KBM-7 (cell line): ENCODE measurements at places on chromosomes 3 and 15.

GRCh38 chr3:192422321-192422996 lies 304.9 kb downstream of the FGF12 start:
- no peak for DNase-seq

DNA sequence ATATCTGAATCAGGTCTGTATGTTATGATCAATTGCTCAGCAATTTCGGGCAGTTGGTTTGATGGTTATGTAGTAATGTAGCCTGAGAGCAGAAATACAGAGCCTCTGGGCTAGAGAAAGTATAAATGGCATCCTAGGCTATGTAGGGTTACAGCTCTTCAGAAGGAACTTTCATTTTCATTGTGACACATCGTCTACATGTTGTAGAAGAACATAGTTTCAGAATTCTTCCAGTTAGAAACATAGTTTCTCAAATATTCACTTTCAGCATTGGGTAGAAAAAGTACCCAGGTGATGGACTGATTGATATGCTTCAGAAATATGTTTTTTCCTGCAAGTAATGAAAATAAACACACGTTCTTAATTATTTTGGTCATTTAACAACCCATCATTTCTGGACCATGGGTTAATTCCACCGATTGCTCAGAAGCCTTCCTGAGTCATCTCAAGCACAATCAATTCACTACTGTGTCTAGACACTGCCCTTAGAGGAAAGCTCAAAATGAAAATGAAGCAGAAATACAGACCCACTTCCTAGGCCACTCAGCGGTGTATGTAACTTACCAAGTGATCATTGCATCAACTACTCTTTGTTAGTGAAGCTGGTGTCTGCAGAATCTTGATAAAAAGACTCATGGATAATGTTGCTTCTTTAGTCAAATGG lies 88.8 kb upstream of the TSEN2 start:
- DNase-seq, result no peak

DNA sequence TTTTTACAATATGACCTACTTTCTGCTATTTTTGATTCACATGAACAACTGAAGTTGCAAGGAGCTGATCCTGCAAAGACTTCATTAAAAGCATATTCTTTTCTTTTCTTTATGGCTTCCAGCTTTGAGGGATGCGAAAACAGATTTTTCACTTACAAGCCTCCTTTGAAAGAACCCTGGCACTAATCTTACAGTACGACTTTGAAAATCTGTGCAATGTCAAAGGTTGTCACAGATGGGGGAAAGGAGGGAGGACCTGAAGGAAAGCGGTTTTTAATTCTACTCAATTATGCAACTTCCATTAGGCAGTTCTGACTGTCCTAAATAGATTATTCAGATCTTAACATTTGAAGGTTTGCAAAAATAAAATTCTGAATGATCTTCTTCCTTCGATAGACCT lies 130.5 kb downstream of the TNIK start:
- no peak for DNase-seq

GRCh38 chr3:39388153-39388552 lies 5.0 kb downstream of the SLC25A38 start:
- no peak for DNase-seq

- DNase-seq, result no peak
These were observed 8.2 kb upstream of the ANKRD63 start for GRCh38 chr15:40290918-40291574.

- no peak for DNase-seq
These were observed 256.5 kb upstream of the CBLB start for GRCh38 chr3:106125321-106125720.

DNA sequence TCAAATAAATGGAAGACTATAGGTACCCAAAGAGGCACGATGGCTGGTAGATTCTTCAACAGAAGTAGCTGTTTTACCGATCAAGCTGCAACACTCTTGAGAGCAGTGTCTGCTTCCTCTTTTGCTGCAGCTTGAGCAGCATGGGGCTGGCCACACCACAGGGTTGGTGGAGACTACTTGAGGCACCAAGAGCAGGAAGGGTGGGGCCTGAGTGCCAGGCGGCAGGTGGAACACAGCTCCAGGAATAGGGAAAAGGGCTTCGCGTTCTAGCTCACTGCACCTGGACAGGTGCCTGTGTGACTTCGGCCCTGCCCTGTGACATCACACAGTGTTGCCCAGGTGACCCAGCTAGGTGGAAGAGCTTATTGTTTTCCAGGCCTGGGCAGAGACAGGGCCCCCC lies at the start of gene CCDC33:
Gene CCDC33, plus strand, starts transcription at position 365 of the 400 bp plus-strand sequence. CDS start 394 bp downstream, outside the sequence.
- DNase-seq, result peak; percentile 31

- DNase-seq, result peak; percentile 77
These were observed 3.4 kb downstream of the PARP9 start for GRCh38 chr3:122560680-122561079.

- DNase-seq, result peak; percentile 65
These were observed 17.5 kb upstream of the KCTD6 start for GRCh38 chr3:58474348-58474911.

DNA sequence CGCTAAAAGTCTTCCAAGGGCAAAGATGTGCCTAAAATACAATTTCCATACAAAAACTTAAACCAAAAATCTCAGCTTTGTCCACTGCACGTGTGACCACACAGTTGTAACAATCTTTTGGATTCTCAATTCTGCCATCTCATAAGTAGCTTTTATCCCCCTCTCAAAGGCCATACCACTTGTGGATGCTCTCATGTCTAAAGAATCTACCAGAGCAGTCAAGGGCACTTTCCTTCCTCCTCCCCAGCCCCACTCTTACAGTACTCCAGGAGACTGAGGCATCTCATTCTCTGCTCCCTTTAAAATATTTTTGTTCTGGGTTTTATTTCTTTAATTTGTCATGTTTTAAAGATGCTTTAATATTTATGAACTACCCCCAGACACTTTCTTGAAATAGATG lies 102.3 kb upstream of the PFN2 start:
- no peak for DNase-seq

- no peak for DNase-seq
These were observed 59.8 kb downstream of the SH3BP5 start for GRCh38 chr3:15272426-15273196.

DNA sequence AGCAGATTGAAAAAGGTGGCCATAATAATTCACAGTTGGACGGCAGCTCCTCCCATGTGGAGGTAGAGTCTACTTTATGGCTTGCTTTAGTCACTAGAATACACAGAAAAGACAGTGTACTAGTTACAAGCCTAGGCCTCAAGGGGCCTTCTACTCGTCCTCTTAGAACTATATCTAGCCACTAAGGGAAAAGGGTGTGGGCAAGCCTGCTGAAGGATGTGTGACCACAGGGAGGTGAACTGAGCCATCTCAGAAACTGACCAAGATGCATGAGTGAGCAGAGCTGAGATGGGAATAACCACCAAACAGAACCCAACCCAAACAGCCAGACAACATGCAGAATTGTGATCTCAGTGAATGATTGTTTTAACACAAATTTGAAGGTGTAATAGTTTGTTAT lies 335.6 kb upstream of the LMCD1 start:
- no peak for DNase-seq

DNA sequence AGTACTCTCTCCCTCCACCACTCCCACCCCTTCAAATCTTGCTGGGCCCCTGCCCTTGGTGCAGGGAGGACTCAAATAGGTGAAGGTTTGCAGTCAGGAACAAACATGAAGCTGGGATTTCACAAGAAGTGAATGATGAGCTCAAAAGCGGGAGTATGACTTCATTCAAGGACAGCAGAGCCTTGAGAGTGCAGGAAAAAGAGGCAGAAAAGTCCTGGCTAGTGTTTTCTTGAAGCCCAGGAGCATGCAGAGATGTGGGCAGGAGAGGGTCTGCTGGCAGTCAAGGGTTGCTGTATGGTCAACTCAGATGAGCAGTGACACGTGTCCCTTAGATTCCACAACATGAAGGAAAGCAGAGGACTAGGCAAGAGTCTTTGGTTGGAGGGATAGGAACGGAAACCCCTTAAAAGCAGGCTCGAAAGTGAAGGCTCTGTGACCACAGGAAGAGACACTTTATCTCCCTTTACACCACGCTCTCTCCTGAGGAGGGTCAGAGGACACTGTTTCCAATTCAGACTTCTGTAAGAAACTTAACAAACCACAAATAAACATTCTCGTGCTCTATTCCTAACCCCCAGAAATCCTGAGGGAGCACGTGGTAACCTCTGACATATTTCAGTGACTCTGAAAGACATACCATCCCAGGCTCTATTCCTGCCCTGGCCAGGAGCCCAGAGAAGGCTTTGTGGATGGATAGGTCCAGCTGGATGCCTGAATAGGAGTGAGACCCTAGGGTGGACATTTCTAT lies 168.0 kb upstream of the NDN start:
- DNase-seq, result no peak

GRCh38 chr3:186821429-186822387 lies 15.4 kb upstream of the RFC4 start:
- DNase-seq, result peak; percentile 51

DNA sequence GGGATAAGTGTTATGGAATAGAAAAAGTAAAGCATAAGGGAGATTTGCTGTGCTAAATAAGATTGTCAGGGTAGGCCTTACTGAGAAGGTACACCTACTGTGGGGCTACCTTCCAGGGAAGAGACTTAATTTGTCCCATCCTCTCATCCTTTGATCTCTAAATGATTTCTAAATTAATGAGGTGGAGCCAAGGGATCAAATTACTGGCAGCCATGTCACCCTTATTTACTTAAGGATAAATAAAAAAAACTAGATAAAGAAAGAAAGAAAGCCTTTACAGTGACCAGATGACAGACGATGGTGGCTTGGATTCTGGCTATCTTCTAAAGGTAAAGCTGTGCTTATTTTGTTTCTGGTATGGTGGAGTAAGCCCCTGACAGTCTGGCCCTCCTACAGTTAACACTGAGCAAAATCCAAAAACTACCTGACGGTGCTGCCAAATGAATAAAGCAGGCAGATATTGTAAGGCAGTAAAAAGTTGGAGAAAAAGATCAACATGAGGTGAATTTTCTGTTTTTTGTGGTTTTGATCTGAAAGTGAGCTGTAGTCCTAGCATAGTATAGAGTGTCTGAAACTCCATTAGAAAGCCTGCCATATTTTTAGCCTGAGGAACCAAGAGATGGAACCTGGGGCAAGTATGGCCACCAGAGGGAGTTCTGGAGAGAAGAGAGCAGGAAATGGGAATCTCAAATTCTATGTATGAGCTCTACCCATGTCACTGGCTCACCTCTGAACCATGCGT lies 285.1 kb upstream of the MANF start:
- peak; percentile 70 for DNase-seq

DNA sequence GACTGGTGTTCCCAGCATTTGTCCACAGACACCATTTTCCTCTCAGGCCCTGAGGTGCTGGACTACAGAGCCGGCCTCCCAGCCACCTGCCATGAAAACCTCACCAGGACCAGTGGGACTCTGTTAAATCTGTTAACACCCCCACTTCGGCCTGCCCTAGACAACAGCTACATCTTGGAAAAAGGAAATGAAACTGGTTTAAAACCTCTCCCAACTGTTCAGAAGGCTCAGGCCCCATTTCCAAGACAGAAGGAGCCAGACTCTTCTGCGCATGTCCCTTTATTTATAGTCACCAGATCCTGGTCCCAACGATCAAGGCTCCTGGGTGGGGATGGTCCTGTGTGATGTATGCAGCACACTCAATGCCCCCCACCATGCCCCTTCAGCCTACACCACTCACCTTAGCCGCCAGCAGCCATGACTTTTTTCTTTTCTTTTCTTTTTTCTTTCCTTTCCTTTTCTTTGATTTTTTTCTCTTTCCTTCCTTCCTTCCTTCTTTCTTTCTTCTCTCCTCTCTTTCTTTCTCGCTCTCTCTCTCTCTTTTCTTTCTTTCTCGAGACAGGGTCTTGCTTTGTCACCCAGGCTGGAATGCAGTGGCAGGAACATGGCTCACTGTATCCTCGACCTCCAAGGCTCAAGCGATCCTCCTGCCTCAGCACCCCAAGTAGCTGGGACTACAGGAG lies 25.5 kb upstream of the FLNB start:
- DNase-seq, result no peak

GRCh38 chr3:73409138-73409763 lies 215.5 kb downstream of the PDZRN3 start:
- DNase-seq, result no peak

GRCh38 chr3:7340795-7341194 lies 479.9 kb downstream of the GRM7 start:
- DNase-seq, result no peak

- DNase-seq, result no peak
These were observed 201.0 kb upstream of the TP63 start for GRCh38 chr3:189430166-189430565.

DNA sequence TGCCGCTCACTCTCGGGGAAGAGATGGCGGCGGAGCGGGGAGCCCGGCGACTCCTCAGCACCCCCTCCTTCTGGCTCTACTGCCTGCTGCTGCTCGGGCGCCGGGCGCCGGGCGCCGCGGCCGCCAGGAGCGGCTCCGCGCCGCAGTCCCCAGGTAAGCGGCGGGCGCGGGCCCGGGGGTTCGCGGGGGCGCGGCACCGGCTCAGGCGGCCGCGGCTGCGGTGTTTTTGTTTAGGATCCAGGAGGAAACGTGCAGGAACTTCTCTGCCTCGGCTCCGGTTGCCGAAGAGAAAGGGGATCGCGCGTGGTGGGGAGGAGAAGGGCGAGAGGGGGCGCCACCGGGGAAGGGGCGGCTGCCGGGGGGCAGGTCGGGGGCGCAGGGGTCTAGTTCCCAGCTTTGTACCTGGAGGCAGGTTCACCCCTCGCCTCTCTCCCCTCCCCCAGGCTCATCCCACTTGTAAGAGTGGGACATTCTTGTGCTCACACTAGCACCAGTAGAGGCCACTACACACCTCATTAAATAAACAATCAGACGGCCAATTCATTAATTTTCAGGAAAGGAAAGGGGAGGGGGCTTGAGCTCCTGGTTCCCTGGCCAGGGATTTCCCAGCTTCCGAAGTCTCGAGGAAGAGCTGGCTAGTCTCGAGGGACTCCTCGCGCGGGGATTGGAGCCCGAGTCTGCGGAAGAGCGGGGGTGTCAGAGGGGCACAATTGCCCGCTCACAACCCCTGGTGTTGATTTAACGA lies 562 bp downstream of the NEO1 start:
- peak; percentile 60 for DNase-seq

DNA sequence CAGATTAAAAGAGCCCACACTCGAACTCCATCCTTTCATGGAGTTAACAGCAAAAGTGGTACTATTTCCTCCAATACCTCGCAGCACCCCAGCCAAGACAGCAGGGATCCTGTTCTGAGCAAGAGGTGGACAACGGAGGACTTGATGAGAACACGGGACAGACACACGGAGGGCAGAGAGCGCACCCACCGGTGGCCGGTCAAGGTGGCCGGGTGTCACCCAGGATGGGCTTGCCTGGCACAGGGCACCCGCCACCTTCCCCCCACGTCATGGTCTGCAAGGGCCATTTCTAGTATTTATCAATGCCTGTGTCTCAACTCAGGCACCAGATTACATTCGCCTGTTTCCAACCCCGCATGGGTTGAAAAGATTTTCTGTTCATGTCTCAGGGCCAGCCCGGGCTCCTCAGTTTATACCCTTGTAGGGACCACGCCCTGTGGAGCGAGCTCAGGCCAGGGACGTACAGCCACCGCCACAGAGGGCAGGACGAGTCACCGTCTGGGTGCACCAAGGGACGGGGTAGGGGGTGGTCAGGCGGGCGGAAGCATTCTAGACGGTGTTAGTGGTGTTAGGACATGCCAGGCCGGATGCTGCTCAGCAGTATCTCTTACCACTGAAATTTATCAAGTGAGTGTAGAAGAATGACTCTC lies 64.2 kb downstream of the CYFIP1 start:
- DNase-seq, result no peak

- DNase-seq, result no peak
These were observed 582 bp downstream of the CGNL1 start for GRCh38 chr15:57376696-57377477.

- DNase-seq, result no peak
These were observed 449 bp downstream of the RAF1 start for GRCh38 chr3:12663401-12663935.

- DNase-seq, result no peak
These were observed 35.7 kb downstream of the SSUH2 start for GRCh38 chr3:8608791-8609467.

- DNase-seq, result peak; percentile 17
These were observed 50.5 kb upstream of the GK5 start for GRCh38 chr3:142275856-142276255.
